ENCODE measurements at places on chromosomes 6 and 20.
A peak's percentile ranks its signal among the peaks of the same experiment; 100 is the strongest.

- DNase-seq: no peak
Measured at GRCh38 chr6:150692604-150693003, 92.9 kb downstream of the PLEKHG1 start.

- peak; percentile 12 for DNase-seq
Measured at GRCh38 chr20:9551808-9552550, 37.6 kb downstream of the LAMP5 start.

GRCh38 chr6:145562771-145563615 lies 172.3 kb downstream of the EPM2A start:
- DNase-seq: no peak

DNA sequence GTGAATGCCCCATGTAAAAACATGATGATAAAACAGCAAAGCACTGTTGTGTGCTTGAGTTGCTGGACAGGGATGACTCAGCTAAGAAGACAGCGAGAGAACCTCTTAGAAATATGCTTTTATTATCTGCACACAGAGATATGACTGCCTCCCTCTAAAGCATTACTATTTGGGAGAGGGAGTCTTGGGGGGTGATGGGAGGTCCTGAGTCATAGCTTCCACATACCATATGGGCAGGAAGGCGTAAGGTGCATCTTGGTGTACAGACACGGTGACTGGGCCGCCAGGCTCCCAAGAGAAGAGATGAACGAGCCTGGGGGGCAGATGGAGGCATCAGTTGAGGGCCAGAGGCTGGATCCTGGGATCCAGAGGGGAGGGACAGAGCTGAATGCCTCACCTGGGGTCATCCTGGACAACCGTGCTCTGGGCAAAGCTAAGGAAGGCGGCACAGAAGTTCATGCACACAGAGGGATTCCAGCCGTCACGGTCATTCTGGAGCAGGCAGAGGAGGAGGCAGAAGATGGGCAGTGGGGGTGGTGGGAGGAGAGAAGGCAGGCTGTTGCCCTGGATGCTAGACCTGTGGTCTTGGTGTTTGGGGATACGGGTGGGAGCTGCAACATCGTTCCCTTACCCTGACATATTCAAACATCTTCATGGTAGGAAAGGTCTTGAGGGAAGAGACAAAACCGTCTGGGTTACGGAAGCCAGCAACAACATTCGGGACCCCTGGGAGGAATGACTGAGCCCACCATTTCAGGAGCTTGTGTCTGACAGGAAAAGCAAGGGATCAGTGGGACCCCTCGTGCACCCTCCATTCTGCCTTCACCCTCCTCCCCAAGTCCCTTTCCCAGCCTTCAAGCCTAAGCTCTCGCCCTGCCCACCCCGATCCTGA lies 2.0 kb downstream of the DXO start:
- DNase-seq: no peak

- DNase-seq: no peak
Measured at GRCh38 chr6:16822975-16823717, 61.9 kb upstream of the ATXN1 start.

GRCh38 chr6:1644516-1645060 lies 34.9 kb downstream of the FOXC1 start:
- DNase-seq: no peak

DNA sequence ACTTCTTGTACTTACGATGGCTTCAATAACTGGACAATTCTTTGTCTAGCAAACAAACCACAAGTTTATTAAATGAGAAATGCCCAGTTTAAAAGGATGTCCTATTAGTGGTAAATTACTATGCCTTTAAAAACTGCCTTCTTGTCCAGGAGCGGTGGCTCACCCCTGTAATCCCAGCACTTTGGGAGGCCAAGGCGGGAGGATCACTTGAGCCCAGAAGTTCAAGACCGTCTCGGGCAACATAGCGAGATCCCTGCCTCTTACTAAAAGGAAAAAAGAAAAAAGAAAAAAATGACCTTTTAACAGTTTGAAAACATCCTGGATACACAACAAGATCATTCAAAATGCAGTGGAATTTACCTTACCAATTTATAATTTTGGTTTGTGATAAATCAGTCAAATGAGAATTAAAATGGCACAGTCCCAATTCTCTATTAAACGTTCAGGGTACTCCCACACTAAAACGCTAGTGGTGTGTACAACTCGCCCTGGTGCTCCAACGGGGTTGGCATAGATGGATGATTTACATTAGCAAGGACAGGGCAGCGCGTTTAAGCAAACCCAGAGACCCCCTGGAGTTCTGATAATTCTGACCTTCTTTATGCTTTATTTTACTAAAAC lies 2.3 kb downstream of the ZBTB2 start:
- DNase-seq: no peak

GRCh38 chr20:24546232-24546892 lies 76.9 kb downstream of the SYNDIG1 start:
- DNase-seq: no peak

DNA sequence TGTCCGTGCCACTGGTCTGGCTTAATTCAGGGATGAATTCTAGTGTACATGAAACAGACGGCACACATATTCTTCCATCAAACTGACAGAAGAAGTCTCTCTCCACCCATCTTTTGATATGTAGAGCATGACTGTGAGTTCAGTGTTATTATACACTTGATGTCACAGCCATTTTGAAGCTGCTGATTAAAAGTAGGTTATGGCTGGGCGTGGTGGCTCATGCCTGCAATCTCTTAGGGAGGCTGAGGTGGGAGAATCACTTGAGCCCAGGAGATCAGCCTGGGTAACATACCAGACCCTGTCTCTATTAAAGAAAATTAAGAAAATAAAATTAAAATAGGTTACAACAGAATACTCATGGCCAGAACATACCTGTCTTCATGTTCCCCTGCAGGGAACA lies 20.7 kb downstream of the C6orf15 start:
- no peak for DNase-seq

- no peak for DNase-seq
Measured at GRCh38 chr6:52704060-52704459, 33.1 kb downstream of the TMEM14A start.

Data from SK-N-DZ (cell line).